ENCODE measurements at places on chromosomes 1 and 21.
A peak's percentile ranks its signal among the peaks of the same experiment; 100 is the strongest.

DNA sequence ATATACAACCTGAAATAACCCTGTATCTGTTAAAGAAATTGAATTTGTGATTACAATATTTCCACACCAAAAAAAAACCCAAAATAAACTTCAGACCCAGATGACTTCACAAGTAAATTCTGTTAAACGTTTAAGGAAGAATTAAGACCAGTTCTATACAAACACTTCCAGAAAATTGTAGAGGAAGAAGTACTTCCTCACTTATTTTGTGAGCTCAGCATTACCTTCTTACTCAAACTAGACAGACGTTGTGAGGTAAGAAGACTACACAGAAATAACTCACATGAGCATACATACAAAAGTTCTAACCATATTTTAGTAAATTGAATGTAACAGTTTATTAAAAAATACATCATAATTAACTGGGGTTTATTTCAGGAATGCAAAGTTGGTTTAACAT lies 18.8 kb downstream of the RALGPS2 start:
- no peak for DNase-seq

DNA sequence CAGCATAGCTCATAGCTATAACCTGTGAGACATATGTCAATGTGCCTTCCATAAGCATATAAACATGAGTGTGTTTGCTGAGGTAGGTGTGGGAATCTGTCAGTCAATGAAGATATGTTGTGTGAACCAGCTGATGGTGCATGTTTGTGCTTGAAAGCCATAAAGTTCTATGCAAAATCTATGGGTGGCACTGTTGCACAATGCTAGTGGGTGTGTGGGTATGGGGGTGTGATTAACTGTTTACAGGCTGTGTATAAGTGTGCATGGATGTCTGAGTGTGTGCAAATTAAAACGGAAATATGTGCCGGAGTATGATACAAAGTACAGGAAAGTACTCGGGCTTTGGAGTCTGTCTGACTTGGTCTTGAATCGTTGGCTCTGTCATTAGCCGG lies 1.0 kb upstream of the ATP2B4 start:
- DNase-seq, result peak; percentile 68

DNA sequence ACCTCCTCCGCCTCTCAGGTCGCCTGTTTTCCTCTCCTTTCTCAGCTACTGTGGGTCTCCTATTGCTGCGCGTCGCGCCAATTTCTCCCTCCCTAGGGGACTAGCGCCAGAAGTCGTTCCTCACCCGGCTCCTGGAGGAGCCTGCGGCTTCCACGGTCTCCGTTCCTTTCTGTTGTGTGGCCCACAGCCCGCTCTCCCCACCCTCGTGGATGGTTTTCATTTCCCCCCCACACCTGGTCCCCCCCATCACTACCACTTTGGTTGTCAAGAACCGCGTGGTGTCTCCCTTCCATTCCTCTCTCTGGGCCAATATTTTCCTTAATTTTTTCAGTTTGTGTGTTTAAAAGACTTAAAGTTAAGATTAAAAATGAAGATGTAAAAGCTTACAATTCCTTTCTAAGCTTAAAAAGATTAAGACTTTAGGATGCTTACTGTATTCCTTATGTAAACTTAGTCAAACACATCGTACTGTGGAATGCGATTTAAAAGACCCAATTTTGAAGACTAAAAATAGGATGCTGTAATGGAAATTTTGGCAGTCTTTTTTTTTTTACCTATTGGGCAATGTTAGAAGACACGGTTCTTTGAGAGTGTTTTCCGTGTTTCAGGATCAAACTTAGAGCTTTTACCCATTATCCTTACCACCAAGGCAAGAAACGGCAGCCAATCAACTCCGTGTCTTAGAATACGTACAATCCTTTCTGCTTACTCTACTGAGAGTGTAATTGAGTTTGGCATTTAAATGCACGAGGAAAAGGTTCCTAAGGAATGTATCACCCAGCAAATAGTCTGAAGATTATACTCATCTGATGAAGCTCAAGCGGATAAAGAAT lies 773 bp downstream of the CNST start:
- no peak for DNase-seq

DNA sequence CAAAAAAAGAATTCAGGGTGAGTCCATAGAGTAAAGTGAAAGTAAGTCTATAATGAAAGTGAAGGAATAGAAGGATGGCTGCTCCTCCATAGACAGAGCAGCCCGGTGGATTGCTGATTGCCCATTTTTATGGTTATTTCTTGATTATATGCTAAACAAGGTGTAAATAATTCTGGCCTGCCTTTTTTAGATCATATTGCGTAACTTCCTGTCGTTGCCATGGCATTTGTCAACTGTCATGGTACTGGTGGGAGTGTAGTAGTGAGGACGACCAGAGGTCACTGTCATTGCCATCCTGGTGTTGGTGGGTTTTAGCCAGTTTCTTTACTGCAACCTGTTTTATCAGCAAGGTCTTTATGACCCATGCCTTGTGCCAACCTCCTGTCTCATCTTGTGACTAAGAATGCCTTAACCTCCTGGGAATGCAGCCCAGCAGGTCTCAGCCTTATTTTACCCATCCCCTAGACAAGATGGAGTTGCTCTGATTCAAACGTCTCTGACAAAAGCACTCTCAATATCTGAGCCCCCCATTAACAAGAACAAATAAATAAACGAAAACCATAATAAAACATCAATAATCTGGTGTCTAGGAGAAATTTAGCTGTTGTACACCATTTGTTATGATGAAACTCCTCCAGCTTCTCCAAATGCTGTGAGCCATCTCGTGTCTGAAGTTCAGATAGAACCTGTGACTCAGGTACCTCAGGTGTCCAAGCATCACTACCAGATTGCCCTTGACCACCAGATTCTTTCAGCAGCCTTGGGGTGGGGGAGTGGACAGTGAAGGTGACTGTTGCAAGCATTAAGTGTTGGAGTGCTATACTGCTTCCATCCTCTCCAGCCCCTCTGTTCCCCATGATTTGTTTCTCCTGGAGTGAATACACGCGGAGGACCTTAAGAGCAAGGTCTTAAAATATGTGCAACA lies 36.0 kb downstream of the EBNA1BP2 start:
- DNase-seq, result no peak

DNA sequence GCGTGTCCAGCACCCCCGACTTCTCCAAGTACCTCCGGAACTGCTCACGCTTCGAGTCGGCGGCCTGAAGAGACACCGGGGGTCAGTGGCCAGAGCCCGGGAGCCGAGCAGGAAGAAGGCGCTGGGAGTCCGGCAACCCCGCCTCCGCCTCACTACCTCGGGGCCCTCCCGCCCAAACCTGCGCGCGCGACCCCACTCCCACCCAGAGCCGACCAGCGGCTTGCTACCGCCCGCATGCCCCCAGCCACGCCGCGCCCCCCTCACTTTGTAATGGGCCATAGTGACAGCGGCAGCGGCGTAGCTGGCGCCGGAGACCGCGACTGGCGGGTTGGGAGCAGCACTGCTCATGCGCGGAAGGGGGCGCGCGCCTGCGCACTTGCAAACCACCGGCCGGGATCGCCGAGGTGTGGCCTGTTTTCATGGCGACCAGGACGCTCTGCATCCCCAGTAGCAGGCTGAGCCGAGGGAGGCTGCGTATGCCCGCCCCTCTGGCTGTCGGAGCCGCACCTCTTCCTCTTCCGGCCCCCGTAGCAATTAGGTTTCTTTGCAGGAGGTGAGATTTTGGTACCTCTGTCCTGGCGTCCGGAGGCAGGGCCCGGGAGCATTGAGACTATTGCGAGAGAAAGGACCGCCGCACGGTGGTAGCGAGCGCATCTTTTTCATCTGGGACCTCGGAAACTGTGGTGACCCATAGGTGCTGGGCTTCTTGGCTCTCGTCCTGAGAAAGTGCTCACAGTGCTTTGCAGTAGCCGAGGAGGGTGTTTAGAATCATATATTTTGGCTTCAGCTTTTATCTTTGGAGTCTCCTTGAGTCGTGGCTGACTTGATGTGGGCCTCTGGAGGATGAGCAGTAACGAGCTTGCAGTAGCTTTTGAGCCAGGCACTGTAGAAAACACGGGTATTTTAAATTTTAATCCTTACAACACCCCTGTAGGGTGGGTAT lies at the start of gene MYCBP:
Gene MYCBP, minus strand, starts transcription at position 322 of the 943 bp plus-strand sequence. Its CDS starts 43 bp downstream, at position 279.
- DNase-seq, result peak; percentile 96

GRCh38 chr21:46641656-46642055 lies 6.2 kb downstream of the PRMT2 start:
- DNase-seq, result no peak

- no peak for DNase-seq
Observed at GRCh38 chr1:54336116-54336515, 70.1 kb downstream of the SSBP3 start.

- no peak for DNase-seq
Observed at GRCh38 chr1:116131866-116132605, 20.8 kb downstream of the MAB21L3 start.

- DNase-seq, result no peak
Observed at GRCh38 chr1:158076441-158076840, 83.0 kb downstream of the KIRREL1 start.

DNA sequence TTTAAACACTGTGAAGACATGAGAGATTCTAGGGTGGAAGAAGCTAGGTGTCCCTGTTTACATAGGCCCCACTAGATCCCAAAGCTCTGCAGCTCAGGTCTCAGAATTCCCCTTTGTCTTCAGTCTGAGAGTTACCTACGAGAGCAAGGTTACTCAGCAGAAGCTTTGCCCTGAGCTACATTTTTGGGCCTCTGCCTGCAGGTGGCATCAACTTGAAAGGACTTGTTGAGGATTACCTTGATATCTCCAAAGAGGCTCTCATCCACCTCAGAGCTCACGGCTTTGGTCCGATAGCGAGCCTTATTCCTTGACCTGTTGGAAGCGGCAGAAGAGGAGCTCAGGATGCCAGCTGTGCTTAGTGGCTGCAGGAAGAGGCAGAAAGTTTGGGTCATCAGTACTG lies 7.0 kb downstream of the CFAP45 start:
- DNase-seq, result no peak

DNA sequence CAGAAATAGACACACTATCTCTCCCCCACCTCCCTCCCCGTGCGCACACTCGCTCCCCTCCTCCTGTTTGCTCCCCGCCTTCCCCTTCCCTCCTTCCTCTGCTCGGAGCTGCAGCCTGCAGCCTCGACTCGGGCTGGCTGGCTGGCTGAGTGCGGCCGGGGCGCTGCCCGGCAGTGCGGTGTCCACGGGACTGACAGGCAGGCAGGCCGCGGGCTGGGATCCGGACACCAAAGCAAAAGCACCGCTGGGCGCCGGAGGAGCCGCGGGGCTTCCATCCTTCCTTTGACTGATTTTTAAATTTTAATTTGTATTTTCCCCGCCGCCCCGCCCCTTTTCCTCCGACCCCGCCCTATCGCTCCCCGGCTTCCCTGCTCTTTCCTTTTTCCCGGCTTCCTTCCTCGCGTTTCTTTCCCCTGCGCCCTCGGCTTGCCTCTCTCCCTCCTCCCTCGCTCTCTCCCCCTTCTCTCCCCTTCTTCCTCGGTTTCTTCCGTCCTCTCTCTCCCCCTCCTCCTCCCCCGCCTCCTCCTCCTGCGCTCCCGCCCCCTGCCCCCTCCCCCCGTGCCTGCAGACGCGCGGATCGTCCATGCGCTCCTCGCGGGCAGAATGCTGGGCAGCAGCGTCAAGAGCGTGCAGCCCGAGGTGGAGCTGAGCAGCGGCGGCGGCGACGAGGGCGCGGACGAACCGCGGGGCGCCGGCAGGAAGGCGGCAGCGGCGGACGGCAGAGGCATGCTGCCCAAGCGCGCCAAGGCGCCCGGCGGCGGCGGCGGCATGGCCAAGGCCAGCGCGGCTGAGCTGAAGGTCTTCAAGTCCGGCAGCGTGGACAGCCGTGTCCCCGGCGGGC lies 109.4 kb downstream of the NAV1 start:
- no peak for DNase-seq

GRCh38 chr1:109928591-109929111 lies 18.0 kb downstream of the CSF1 start:
- DNase-seq, result no peak

GRCh38 chr1:86153836-86154235 lies 2.7 kb downstream of the COL24A1 start:
- no peak for DNase-seq

GRCh38 chr21:39796466-39796865 lies 51.5 kb downstream of the IGSF5 start:
- no peak for DNase-seq

- DNase-seq, result no peak
Observed at GRCh38 chr21:27586326-27586725, 619.4 kb upstream of the ADAMTS5 start.

- DNase-seq, result no peak
Observed at GRCh38 chr1:169802888-169803287, 8.2 kb upstream of the METTL18 start.

DNA sequence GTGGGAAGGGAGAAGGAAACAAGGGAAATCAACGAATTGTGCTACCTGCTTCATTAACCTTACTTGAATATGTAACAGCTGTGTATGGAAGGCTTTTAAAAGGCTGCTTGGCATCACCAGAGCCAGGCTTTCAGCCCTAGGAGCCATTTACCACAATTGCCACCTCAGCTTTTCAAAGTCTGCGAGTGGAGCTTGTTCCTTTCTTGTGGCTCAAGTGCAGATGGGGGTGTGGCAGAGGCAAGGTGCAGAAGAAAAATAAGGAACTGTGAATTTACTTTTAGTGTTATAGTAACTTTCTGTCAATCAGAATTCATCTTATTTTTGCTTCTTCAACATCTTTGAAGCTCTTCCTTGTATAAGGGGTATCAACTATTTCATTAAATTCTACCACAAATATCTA lies 17.6 kb downstream of the CLCA2 start:
- no peak for DNase-seq

- DNase-seq, result no peak
Observed at GRCh38 chr1:84366786-84367185, 31.5 kb upstream of the DNASE2B start.

DNA sequence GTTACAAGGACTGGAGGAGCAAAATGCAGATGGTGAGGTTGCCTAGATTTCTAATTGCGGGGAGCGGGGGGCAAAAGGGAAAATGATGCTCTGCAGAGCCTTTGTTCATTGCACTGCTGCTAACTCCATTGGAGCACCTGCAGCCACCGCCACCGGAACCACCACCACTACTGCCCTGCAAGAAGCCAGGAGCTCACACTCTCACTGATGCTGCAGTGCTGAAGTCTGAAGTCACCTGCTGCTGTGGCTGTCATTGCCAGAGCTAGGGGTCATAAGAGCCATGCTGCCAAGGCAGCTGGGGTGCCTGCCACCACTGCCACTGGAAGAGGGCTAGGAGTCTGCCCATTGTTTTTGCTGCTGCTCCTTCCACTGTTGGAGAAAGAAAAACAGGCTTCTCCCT lies 7.3 kb upstream of the HPCAL4 start:
- no peak for DNase-seq

- DNase-seq, result peak; percentile 47
Observed at GRCh38 chr1:115052454-115053083, 22.9 kb downstream of the TSHB start.

- no peak for DNase-seq
Observed at GRCh38 chr1:31514117-31514516, 62.2 kb upstream of the TINAGL1 start.

GRCh38 chr1:246678816-246679793 lies 45.1 kb upstream of the SCCPDH start:
- no peak for DNase-seq
